ENCODE measurements at places on chromosomes 6 and 20.

DNA sequence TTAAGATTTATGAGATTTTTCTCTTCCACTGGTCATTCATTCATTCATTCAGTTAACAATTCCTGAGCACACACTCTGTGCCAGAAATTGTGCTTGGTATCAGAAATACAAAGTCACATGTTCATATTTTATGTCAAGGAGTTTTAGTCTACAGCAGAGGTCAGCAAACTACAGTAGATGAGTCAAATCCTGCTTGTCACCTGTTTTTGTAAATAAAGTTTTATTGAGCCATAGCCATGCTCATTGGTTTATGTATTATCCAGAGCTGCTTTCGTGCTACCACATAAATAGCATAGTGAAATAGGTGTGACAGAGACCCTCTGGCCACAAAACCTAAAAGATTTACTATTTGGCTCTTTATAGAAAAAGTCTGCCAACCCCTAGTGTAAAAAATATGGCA is 46.8 kb downstream of the THEMIS start:
- no peak for DNase-seq

- DNase-seq, result peak; percentile 89
Measured at GRCh38 chr6:26217714-26218075, 130.5 kb downstream of the HFE start.

- no peak for DNase-seq
Measured at GRCh38 chr6:79137671-79138070, 59.6 kb upstream of the PHIP start.

DNA sequence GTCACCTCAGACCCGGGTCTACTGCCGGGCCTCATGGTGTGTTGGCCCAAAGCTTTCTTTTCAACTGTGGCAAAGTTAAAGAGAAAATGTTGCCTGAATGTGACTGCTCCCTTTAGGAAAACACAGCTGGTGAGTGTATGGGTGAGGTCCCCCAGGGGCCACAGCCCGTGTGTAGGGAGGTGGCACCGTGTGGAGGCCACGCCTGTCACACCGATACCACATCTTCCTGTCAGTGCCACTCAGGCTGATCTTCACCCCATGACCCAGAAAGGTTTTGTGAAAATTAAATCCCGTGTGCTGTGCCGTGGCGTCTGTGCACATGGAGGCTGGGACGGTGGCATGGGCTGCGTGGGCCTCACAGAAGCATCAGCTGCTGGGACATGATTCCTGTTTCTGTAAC is 10.7 kb upstream of the ADRM1 start:
- no peak for DNase-seq

DNA sequence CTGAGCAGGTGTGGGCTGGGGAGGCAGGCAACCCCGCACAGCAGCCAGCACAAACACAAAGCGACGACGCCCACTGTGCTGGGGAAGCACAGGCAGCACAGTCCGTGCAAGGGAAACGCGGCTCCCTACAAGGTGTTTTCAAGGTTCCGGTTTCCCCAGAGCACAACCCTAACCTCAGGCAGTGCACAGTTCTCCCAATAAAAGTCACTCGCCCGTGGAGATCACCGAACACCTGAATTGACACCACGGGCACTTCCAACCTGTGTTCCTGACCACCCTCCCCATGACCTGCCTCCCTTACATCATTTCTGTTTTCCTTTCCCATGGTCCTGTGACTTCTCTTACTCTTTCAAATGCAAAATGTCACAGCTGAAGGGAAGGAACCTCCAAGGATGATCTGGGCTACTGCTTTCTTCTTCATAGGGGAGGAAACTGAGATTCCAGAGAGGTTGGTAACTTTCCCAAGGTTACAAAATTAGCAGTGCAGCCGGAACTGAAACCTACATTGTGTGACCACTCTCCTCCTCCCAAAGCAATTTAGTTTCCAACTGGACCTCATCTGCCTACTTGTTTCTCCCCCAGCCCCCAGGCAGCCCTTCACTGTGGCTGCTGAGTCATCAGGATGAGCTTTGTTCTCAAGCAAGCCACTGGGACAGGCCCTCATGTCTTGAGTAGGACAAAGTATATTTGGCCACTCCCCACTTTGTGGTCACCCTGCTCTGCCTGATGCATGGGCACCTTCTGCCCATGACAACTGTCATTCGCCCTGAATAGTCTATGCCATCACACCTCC is 125.3 kb downstream of the ATXN1 start:
- DNase-seq, result peak; percentile 88

DNA sequence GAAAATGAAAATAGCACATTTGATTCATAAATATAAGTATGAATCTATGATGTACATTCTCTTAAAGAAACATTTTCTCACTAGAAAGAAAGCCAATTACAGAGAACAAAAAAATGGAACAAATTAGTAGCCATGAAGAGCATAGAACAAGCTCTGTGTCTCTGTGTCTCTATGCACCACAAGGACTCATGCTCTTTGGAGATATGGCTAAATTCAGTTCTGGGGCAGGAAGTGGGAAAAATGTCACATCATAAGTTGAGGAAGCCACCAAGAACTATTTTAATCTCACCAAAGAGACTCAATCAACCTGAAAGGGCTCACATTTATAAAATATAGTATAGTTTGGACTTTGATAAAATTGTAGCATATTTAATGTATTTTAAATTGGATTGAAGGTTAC is 1259.8 kb upstream of the GJE1 start:
- no peak for DNase-seq
